ENCODE measurements at places on chromosomes 2 and 18. TPM values are rescaled to one million over a fixed set of nuclear protein-coding genes. Genes with fewer than 3 reads are reported as not detected.

Gene CENPA
- 55.9 TPM for total RNA-seq

Gene HNMT
- total RNA-seq, result 0.53 TPM

Gene ATOH8
- 13.2 TPM for total RNA-seq

Gene REG3G
- not detected for total RNA-seq

Gene TCF23
- total RNA-seq, result not detected

Gene ACOXL
- total RNA-seq, result not detected

Gene AMMECR1L
- 18.3 TPM for total RNA-seq

Gene XDH
- 1.1 TPM for total RNA-seq

Gene SERPINB5
- 0.11 TPM for total RNA-seq

Data from A549 treated with Mapracorat at 1 μM for 4 hours (cell line).